ENCODE measurements at places on chromosomes 12 and 14.

GRCh38 chr12:129790331-129790730 lies 113.5 kb downstream of the TMEM132D start:
- DNase-seq: no peak

DNA sequence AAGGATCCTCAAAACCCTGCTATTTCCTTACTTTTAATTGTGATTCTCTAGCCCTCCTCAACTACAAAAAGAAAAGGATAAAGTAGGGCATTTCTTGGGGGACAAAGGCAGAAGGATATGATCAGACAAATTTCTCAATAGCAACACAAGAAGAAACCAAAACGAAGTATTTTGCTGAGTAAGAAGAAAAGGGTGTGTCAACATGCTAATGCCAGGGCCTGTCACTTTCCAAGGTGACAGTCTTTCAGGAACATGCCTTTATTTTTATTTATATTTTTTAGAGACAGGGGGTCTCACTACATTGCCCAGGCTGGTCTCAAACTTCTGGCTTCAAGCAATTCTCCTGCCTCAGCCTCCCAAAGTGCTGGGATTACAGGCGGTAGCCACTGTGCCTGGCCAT lies 39.8 kb downstream of the CBX5 start:
- no peak for DNase-seq

- DNase-seq: no peak
These were observed 226.1 kb downstream of the PPFIA2 start for GRCh38 chr12:81533054-81533453.

DNA sequence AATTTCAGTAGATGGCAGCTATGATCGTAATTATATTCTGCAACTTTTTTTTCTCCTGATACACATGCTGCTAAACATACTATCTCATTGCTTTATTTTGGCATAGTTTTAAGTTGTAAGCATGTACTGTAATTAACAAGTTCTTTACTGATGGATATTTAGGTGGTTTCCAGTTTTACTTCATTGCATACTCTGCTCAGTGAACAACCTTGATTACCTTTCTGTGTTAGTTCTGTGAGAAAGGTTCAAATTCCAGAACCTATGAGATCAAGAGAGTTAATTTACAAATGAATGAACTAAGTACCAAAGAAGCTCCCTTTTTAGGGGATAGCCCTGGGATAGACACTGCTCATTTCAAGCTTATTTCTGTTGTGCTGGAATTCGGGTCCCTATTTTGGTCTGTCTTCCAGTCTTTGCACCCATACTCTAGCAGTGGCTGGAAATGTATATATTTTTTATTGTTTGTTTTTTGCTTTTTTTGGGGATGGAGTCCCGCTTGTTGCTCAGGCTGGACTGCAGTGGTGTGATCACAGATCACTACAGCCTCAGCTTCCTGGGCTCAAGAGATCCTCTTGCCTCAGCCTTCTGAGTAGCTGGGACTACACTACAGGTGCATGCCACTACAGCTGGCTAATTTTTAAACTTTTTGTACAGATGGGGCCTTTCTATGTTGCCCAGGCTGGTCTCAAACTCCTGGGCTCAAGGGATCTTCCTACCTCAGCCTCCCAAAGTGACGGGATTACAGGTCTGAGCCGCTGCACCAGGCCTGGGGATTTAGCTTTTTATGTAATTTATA lies 10.6 kb downstream of the PAPOLA start:
- no peak for DNase-seq

DNA sequence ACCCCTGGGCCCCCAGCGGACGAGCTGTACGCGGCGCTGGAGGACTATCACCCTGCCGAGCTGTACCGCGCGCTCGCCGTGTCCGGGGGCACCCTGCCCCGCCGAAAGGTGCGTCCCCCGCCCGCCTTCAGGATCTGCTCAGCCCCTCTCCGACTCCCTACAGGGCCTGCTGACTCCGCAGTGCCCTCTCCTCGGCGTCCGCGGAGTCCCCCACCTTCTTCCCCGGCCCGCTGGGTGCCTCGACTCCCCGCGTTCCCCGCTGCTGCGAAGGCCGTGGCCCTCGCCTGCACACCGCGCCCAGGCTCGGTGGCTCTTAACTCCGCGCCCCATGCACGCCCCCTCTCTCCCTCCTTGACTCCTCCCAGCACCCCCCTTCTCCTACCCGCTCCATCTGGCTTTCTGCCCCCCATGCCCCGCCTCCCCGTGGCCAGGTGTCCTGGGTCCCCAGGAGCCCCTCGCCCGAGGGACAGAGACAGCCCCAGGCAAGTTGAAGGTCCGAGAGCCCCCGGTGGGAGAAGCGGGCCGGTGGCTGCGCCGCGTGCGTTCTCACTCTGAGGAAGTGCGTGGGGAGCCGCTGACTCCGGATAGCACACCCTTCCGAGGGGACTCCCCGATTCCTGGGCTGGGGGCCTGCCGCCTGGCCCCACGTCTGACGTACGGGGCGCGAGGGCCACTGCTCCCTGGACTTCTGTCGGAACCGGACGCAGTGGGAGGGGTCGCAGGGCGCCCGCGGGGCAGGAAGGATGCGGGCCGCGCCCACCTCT lies 594 bp downstream of the TAMALIN start:
- no peak for DNase-seq

DNA sequence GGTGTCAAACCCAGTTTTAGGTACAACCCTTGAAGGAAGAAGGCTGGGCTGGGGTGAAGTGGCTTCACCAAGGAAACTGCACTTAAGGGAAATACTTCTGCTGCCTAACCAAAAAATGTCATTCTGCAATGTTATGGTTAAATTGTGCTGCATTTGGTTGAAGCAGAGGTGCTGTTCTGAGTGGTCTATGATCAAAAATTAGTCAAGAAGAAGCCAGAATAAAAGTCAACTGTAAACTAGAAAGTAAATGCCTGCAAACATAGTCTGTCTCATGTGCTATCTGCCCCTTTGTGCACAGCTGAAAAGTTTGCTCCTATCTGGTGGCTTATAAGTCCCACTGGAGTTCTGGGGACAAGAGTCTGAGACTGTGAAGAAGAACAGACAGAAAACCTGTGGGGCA lies 158.8 kb downstream of the C12orf42 start:
- DNase-seq: no peak

- DNase-seq: no peak
These were observed 12.3 kb downstream of the KRT80 start for GRCh38 chr12:52179396-52179973.

GRCh38 chr12:63150713-63151622 lies at the start of gene AVPR1A:
TSS of gene AVPR1A (minus strand) at chr12:63151201. CDS start at chr12:63150836, 365 bp downstream.
- no peak for DNase-seq
